ENCODE measurements at places on chromosomes 1 and 21.

DNA sequence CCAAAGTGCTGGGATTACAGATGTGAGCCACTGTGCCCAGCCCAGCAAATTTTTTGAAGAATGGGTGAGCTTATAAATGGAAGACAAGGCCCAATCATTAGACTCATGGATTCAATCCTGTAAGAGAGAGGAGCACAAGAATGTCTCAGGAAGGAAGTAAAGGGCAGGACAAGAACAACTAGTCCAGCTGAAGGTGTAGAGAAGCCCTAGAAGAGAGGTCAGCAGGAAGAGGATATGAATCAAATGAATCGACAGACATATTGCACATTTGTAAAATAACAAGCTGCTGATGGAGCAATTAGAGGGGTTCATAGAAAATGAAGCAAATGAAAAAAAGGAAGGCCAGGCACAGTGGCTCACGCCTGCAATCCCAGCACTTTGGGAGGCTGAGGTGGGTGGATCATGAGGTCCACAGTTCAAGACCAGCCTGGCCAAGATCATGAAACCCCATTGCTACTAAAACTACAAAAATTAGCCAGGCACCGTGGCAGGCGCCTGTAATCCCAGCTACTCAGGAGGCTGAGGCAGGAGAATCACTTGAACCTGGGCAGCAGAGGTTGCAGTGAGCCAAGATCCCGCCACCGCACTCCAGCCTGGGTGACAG, 74.9 kb downstream of the MIS18A start:
- H3K4me3 ChIP-seq: no peak overlapping the region
- no peaks in the 10 kb centered on the region for H3K4me1 ChIP-seq
- H3K27me3 ChIP-seq: peaks cover 2% of the 10 kb centered on the region

DNA sequence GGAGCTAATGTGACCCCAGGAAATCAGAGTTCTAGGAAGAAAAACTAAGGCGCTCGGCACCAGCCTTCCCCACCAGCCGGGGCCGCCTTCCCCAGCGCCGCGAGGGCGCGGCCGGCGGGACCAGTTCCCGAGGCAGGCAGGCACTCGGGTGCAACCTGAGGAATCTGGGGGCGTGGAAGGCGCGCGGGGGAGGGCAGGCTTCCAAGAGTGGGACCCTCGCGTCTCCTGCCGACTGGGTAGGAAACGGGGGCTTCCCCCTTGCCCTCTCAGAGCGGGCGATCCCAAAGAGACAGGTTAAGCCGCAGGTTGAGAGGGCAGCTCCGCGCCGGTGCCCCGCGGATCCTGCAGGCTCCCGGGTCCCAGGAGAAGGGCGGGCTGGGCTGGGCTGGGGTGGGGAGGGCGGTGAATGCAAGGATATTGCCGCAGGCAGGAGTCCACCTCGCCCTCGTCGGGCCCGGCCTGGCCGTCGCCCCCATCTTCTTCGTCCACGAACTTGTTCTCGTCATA, 431 bp downstream of the ARPC5 start:
- H3K4me3 ChIP-seq: peak overlapping the region; percentile 97
- peak overlapping the region; percentile 100 for H3K27ac ChIP-seq

DNA sequence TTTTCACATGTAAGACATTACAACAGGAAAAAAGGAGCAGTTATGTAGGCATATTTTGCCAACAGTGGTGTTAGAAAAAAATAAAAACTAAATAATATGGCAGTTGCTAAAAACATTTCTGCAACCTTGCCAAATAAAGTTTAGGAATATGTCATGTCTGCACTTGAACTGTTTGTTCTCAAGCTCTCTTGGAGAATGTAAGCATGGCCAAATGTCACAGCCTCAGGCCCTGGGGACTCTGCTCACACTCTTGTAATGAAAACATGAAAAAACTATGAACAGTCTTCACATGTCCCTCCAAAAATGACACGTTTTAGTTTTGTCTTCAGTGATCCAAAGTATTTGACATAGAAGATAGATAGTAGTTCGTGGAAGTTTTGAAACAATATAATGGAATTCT, 753.3 kb downstream of the LTN1 start:
- no peak overlapping the region for H3K4me3 ChIP-seq
- no peaks in the 10 kb centered on the region for H3K27me3 ChIP-seq
- H3K36me3 ChIP-seq: no peaks in the 10 kb centered on the region
- no peaks in the 10 kb centered on the region for H3K4me1 ChIP-seq
- no peak overlapping the region for H3K27ac ChIP-seq

DNA sequence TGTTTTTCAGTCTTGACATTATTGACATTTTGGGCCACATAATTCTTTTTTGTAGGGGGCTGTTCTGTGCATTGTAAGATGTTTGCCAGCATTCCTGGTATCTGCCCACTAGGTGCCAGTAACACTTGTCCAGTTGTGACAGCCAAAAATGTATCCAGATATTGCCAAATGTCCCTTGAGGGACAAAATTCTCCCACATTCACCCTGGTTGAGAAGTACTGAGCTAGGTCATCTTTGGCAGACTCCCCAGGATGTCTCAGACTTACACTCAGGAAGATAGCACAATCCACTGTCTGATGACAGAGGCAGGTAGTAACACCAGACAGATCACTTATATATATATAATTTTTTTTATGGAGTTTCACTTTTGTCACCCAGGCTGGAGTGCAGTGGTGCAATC, 5.9 kb downstream of the CD48 start:
- H3K27ac ChIP-seq: no peak overlapping the region
- DNase-seq: no peak
- H3K4me3 ChIP-seq: no peak overlapping the region
- no peaks in the 10 kb centered on the region for H3K27me3 ChIP-seq
- peaks cover 51% of the 10 kb centered on the region for H3K36me3 ChIP-seq

- H3K27ac ChIP-seq: no peak overlapping the region
- no peaks in the 10 kb centered on the region for H3K4me1 ChIP-seq
- H3K36me3 ChIP-seq: no peaks in the 10 kb centered on the region
- peaks cover 16% of the 10 kb centered on the region for H3K27me3 ChIP-seq
- H3K4me3 ChIP-seq: no peak overlapping the region
- no peak for DNase-seq
These were observed 146.4 kb downstream of the FOXD2 start for GRCh38 chr1:47584249-47584648.

DNA sequence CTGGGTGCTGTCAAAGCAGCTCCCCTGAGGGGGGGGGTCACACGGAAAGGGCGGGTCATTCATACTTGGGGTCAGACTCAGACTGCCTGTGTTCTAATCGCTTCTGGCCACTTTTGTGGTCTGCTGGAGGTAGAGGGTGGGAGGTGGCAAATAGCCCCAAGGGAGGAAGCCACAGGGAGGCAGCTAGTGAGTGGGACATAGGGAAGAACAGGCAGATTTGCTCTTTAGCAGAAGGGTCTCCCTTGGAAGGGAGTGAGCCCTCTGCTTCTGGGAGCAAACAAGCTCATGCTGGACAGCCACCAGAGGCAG, 24.5 kb downstream of the ACOT11 start:
- no peak overlapping the region for H3K4me3 ChIP-seq
- H3K36me3 ChIP-seq: no peaks in the 10 kb centered on the region
- no peak for DNase-seq
- no peaks in the 10 kb centered on the region for H3K27me3 ChIP-seq
- H3K27ac ChIP-seq: no peak overlapping the region
- no peaks in the 10 kb centered on the region for H3K4me1 ChIP-seq

GRCh38 chr1:155192346-155193274, 15.1 kb downstream of the THBS3 start:
- peak overlapping the region; percentile 94 for H3K4me3 ChIP-seq
- peak; percentile 70 for DNase-seq
- H3K27ac ChIP-seq: peak overlapping the region; percentile 96
- H3K27me3 ChIP-seq: no peaks in the 10 kb centered on the region
- peaks cover 34% of the 10 kb centered on the region for H3K4me1 ChIP-seq

DNA sequence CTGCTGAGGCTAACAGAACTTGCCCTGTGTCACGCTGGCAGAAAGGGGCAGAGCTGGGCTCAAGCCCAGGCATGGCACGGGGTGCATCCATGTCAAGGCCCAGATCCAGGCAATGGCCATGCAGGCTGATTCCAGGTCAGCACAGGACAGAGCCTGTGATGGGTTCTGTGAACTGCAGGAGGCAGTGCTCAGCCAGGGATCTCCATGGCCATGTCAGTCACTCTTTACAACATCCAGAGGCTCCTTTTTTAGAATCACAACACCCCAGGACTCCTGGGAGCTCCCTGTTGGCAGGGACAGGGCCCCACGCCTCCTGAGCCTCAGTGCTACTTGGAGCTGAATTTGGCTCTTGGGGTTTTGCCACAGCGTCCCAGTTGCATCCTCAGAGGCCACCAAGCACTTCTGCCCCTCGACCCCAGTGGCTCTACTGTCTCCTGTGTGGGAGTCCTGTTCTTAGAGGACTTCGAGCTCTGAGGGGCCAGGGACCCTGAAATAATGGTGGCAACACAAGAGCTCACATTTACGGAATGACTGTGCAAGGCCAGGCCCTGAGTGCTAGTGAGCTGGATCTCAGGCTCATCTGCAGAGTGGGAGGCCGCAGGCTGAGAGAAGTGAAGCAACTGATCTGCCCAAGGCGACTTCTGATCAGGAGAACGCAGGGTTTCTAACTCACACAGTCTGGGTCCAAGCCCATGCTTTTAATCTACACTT, 211.5 kb downstream of the TRABD2B start:
- no peaks in the 10 kb centered on the region for H3K36me3 ChIP-seq
- H3K4me1 ChIP-seq: no peaks in the 10 kb centered on the region
- no peak overlapping the region for H3K4me3 ChIP-seq
- H3K27me3 ChIP-seq: peaks cover 4% of the 10 kb centered on the region

- no peak overlapping the region for H3K4me3 ChIP-seq
- H3K36me3 ChIP-seq: peaks cover 33% of the 10 kb centered on the region
- H3K27ac ChIP-seq: peak overlapping the region; percentile 53
- no peak for DNase-seq
- H3K4me1 ChIP-seq: peaks cover 38% of the 10 kb centered on the region
- H3K27me3 ChIP-seq: no peaks in the 10 kb centered on the region
These were observed 88.0 kb downstream of the CD247 start for GRCh38 chr1:167430134-167430848.

GRCh38 chr1:3067301-3067670, 1.7 kb upstream of the PRDM16 start:
- no peak overlapping the region for H3K4me3 ChIP-seq
- DNase-seq: no peak
- no peak overlapping the region for H3K27ac ChIP-seq
- peaks cover 2% of the 10 kb centered on the region for H3K4me1 ChIP-seq

GRCh38 chr1:155207806-155208540, at the start of gene THBS3:
TSS of gene THBS3 (minus strand) at chr1:155207897. CDS start at chr1:155207876, 21 bp downstream.
- H3K27me3 ChIP-seq: no peaks in the 10 kb centered on the region
- peaks cover 3% of the 10 kb centered on the region for H3K36me3 ChIP-seq
- peaks cover 29% of the 10 kb centered on the region for H3K4me1 ChIP-seq
- peak; percentile 21 for DNase-seq

DNA sequence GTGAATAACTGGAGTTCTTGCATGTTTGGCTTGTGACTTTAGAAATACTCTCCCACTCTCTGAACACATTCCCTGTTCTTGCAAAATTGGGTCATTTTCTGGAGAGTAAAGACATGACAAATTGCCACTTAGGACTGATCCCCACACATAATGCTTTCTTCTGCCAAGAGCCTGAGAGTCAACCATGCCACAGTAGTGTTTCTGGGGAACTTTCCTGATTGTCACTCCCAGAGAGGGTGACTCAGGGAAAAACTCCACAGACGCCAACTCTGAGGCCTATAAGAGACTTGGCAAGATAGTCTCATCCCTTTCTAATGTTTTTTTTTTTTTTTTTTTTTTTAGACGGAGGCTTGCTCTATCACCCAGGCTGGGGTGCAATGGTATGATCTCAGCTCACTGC, 157.8 kb downstream of the ATG4C start:
- no peaks in the 10 kb centered on the region for H3K36me3 ChIP-seq
- DNase-seq: no peak
- H3K27me3 ChIP-seq: peaks cover 21% of the 10 kb centered on the region
- H3K4me1 ChIP-seq: no peaks in the 10 kb centered on the region

DNA sequence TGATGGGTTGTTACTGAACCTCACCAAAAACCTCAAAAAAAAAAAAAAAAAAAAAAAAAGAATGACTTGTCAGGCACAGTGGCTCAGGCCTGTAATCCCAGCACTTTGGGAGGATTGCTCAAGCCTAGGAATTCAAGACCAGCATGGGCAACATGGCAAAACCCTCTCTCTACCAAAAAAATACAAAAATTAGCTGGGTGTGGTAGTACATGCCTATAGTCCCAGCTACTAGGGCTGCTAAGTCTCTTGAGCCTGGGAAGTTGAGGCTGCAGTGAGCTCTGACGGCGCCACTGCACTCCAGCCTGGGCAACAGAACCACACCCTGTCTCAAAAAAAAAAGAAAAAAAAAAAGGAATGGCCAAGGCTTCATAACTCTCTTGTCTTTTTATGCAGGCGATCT, 11.1 kb downstream of the CHAF1B start:
- no peak for DNase-seq
- peaks cover 53% of the 10 kb centered on the region for H3K36me3 ChIP-seq
- H3K27ac ChIP-seq: no peak overlapping the region
- no peak overlapping the region for H3K4me3 ChIP-seq

DNA sequence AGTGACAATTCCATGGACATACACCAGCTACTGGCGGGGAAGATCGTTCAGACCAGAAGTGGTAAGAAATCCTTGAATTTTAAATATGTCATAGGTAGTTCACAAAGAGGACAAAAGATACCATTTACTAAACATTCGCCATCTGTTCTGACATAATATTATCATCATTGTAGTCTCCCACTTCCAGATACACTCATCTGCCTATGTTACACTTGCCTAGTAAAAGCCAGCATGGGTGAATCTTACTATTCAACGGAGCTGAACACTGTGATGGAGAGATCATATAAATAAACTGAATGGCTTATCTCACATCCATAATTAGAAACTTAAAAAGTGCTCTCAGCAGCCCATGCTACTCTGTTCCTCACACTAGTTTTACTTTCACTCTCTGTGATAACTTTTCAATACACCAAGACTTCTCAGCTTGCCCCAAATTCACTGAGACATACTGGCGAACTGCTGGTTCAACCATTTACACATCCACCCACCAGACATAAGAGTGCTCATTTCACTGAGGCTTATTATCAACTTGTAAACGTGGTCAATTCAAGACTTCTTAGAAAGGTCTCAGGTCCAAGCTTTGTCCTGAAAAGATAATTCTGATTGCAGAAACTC, 463 bp upstream of the PRRC2C start:
- peak overlapping the region; percentile 82 for H3K4me3 ChIP-seq
- peak overlapping the region; percentile 95 for H3K27ac ChIP-seq
- peaks cover 36% of the 10 kb centered on the region for H3K4me1 ChIP-seq
- peaks cover 28% of the 10 kb centered on the region for H3K36me3 ChIP-seq
- no peaks in the 10 kb centered on the region for H3K27me3 ChIP-seq

- H3K27ac ChIP-seq: no peak overlapping the region
- H3K4me3 ChIP-seq: no peak overlapping the region
- H3K4me1 ChIP-seq: no peaks in the 10 kb centered on the region
- H3K36me3 ChIP-seq: no peaks in the 10 kb centered on the region
These were observed 7.1 kb upstream of the PLPP3 start for GRCh38 chr1:56586502-56586901.

All from activated CD4-positive, alpha-beta T cell treated with anti-CD3 and anti-CD28 coated beads for 36 hours (primary cell).